ENCODE measurements at places on chromosomes 2 and 18.

DNA sequence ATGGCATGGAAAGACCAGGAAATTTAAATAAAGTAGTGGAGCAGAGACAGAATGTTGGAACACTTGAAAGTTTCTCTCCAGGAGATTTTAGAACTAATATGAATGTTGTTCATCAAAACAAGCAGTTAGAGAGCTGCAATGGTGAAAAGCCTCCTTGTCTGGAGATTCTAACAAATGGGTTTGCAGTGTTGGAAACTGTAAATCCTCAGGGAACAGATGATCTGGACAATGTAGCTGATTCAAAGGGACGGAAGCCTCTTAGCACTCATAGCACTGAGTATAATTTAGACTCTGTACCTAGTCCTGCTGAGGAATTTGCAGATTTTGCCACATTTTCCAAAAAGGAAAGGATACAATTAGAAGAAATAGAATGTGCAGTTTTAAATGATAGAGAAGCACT lies 27.7 kb downstream of the AFTPH start:
- DNase-seq: no peak

DNA sequence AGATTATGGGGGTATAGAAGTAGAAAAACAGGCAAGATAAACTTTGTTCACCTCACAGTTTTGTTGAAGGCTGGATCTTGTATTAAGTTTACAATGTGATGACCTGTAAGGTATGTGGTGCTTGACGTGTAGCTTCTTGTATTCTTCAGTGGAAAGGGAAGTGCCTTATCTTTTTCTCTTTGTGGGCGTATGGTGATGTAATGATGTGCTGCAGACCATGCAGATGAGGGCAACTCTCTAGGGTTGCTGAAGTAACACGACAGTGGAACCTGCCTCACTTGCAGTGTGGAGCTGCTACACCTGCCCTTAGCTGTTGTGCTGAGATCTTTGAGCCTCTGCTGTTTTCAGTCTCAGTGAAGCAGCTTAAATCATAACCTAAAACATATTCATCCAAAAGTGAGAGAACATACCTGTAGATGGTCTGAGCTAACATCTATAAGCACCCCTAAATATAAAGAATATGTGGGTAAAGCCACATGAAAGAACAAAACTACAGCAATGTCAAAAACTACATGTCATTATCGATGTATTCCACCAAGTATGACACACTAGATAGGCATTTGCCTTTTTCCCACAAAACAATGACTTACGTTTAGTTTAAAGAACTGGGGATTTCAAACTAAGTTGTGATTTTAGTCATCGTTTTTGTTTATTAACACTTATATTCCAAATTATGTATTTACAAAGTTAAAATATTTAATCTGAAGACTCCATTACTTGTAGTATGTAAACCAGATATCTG lies 1144.1 kb downstream of the CNTNAP5 start:
- DNase-seq: no peak

GRCh38 chr2:43273529-43273928 lies 47.1 kb upstream of the ZFP36L2 start:
- no peak for DNase-seq

DNA sequence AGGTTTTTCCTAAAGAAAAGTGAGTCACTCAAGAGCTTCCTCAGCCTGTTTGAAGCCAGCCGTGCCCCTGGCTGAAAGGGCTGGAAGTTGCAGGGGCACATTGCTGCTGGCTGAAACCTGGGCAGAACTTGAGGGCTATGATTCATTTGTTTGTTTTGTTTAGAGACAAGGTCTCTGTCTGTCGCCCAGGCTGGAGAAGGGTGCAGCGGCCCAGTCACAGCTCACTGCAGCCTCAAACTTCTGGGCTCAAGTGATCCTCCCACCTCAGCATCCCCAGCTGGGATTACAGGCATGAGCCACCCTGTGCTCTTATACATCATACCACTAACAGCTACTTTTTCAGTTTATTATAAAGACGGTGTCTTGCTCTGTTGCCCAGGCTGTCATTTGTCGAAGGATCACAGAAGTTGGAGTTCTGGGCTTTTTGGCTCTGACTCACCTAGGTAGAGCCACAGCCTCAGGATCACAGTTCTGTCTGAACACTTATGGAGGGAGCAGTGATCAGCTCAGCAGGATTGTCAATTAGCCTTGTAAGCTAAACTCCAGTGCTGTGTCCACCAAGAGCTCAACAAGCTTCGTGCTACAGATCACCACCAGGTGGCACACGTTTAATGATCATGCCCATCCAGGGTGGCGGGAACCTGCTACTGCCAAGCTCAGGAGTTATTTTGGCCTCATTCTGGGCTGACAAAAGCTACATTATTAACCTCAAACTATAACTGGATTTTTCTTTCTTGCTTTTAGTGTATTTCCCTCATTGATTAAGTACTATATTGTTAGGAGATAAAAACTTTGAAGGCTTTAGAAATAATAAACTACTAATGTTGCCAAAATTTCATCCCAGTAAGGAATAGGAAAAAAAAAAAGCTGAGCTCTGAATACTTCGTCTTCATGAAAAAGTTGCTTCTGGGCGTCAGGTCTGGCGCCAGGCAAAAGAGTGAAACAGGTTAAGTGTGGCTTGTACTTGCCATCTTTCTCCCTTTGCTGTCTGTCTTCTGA lies 57.9 kb downstream of the ARHGEF33 start:
- peak; percentile 13 for DNase-seq

GRCh38 chr18:31946305-31947046 lies 3.5 kb upstream of the TRAPPC8 start:
- DNase-seq: no peak

DNA sequence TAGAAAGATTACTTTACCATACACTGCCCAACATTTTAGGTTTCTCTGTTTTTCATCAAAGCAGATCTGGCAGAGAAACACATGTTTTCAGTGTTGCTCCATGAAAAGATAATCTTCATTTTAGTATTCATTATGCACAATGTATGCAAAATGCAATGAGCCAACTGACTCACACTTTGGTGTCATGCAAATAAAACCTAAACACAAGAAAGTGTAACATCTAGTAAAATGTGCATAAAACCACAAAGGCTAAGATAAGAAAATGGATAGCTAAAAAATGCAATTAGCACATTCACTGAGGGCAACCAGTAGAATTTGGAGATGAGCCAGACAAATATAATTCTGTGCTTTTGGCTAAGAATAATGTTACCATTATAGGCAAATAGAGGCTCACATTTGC lies 203.5 kb upstream of the UBE2E3 start:
- DNase-seq: no peak

DNA sequence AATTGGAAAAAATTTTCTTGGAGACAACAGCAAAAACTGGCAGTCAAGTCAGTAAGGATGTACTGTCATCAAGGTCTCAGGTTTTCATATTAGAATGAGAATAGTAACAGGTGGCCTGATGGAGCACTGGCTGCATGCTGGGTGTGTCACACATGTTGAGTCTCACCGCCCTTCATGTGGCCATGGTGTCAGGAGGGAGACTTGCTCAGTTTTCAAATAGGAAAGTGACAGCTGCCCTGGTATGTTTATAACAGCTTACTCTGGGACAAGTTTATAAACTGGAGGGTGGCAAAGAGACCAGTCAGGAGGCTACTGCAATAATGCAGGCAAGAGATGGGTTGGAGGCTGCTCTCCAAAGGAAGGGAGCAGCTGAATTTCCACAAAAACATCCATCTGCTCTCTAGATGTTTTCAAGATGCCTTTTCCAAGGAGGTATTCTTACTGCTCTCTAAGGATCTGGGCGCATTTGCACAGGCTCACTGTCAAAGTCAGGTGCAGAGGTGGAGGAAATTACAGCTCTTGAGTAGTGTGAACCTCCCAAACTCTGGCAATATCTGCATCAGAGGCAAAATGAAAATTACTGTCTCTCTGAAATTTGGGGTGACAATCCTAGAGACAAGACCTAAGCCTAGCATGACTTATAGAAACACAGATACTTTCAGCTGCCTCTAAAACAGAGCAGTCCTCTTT lies 321.9 kb upstream of the RAB12 start:
- no peak for DNase-seq

DNA sequence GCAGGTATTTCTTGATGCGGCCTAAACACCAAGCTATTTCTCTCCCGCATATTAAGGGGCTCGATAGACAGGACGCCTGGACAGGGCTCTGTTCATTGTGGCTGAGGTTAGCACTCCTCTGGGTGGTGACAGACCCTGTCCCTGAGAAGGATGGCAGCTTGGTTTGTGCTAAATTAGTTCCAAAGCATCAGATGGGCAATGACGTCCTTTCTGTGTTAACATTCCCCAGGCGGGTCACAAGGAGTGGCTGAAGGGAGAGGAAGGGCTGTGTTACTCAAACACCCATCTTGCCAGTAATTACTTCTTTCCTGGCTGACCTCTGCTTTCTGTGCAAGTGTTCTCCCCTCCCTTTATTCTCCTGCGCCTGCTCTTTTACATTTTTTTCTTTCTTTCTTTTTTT lies 75.0 kb downstream of the TMEM247 start:
- no peak for DNase-seq

DNA sequence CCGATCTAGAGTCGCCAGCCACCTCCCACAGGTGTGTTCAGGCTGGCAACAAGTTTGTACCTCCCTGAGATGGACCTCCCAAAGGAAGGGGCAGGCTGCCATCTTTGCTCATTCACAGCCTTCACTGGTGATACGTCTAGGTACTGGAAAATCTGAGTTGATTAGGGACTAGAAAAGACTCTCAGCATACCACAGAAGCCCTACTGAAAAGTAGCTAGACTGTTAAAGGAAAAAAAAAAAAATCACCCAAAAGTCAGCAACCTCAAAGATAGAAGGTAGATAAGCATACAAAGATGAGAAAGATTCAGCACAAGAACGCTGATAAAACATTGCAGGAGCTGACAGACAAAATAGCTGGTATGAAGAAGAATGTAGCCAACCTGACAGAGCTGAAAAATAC lies 128.6 kb upstream of the WDR75 start:
- DNase-seq: no peak

DNA sequence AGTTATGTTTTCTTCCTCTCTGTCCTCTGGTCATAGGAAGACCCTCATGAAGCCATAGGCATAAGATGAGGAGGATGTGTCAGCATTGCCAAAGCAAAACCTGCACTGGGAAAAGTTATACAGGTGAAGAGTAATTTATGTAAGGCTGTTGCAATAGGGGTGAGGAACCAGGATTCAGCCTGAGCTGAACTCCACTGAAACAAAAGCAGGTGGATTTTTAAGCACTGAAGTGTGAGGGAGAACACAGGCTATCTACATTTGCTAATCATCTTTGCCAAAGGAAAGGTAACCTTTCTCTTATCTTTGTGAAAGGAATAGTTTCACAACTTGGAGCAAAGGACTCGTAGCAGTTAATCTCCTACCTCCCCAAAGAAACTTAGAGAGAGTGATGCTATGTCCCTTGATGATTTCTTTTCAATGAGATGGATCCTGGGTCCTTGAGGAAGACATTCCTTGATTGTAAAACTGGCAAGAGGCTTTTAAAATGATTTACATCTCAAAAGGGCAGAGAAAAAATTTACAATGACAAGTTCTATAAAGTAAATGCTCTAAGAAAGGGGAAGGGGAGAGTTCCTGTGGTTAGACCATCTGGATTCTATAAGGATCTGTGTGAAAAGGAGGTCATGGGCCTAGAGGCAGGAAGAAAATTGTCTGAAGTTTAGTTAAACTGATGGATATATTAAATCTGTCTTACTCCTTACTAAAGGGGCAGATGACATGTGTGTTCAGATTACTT lies 385.4 kb upstream of the CDH7 start:
- no peak for DNase-seq

DNA sequence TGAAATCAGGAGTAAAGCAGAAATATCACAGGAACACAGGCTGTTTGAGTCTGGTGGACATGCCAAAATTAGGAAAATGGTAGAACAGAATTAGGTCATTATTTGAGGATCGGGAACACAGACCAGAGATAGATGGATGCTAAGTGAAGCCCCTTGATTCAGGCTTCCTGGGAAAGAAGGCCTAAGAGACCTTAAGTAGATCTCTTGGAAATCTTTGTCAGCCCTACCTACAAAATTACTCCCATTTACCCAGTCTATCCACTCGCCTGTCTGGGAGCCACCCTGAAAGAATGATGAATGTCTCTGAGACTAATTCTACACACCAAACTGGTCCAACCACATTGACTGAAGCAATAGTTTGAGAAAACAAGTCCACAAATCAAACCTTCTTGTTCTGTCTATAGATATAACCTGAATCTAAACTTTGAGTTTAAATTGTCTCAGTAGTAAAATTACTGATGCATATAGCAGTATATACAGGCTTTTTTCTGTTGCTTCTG lies 36.6 kb upstream of the TANK start:
- no peak for DNase-seq

DNA sequence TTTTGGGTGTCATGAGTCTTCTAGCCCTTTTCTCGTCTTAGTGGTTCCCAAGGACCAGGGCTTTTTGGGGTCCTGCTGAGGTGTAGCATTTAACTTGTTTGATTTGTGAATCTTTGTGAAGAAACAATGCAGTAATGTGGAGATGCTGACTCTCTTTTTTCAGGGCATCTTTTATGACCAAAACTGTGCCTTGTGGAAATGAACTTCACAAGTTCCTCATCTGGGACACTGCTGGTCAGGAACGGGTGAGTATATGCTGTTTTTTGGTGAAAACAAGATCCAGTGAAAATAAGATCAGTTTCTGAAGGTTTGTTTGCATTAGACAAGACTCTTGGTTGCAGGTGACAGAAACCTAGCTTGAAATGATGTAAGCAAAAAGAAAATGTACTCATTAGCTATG lies 83.9 kb downstream of the RAB31 start:
- DNase-seq: no peak

DNA sequence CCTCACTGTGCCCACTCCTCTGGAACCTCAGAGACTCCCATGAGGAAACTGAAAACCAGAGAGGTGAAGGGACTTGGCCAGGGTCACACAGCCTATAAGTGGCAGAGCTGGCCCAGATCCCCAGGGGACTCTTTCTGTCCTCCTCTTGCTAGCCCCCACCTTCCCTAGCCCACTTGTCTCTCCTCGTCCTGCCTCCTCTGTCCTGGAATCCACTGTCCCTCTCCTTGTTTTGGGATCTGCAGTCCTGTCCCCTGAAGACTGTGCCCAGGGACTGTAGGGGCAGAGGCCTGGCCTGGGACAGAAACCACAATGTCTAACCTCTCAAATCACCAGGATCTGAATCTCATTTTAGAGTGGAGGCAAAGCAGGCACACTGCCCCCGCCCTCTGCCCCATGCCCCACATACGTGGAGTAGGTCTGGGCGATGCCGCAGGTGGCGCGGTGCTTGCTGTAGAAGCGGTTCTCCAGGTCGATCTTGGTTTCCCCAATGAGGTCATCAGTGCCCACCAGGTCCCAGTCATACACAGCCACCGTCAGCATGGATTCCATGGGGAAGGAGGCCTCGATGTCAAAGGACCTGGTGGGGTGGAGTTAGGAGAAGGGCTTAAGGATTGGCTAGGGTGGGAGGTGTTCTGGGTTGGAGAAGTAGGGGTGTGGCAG lies 12.5 kb downstream of the OTOF start:
- no peak for DNase-seq

- no peak for DNase-seq
Observed at GRCh38 chr18:70461323-70462077, 172.7 kb downstream of the SOCS6 start.

DNA sequence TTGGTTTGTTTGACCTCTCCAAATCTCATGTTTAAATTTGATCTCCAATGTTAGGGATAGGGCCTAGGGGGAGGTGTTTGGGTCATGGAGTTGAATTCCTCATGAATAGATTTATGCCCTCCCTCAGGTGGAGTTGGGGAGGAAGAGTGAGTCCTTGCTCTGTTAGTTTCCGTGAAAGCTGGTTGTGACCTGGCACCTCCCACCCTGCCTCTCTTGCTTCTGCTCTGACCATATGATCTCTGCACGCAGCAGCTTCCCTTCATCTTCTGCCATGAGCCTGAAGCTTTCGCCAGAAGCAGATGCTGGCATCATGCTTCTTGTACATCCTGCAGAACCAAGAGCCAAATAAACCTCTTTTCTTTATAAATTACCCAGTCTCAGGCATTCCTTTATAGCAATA lies 231.6 kb upstream of the ERBB4 start:
- no peak for DNase-seq
